Inflammatory macrophage treated with lipopolysaccharide for 4 hours (primary cell): ENCODE measurements at places on chromosomes 7 and 10.

- peak; percentile 4 for DNase-seq
Measured at GRCh38 chr7:85851571-85852193, 664.8 kb upstream of the SEMA3D start.

DNA sequence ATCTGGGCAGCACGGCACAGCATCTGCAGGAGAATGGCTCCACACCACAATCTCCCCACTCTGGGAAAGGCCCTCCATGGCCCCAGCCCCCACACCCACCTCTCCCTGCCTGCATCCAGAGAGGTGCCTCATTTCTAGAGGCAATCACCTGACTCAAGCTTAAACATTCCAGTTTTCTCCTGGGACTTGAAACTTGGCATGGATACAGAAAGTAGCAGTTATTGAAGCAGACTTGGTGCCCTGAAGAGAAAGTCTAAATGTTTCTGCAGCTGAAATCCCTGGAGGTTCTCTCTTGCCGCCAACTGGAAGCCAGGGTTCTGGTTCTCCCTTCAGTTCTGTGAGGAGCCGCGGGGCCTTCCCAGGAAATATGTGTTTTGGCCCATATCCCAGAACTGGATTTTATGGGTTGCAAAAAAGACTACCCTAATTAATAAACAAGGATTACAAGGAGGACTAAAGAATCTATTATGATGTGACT, 122.8 kb downstream of the SKIDA1 start:
- DNase-seq: no peak

- DNase-seq: peak; percentile 64
Measured at GRCh38 chr10:58299580-58299979, 30.6 kb downstream of the CISD1 start.

DNA sequence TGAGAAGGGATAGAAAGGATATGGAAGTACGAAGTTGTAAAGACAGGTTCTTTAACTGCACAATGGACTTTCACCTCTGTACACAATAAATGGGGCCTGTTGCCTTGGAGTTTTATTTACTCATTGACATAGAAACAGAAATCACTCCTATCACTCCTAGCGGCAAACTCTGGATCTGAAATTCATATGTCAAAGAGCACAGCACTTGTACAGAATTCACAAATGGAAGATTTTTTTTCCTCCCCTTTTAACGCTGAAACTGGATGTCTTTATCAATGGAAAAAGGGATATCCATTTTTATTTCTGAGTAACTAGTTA, 18.2 kb downstream of the NT5C3A start:
- DNase-seq: no peak

GRCh38 chr10:59917922-59918321, 11.6 kb upstream of the CCDC6 start:
- peak; percentile 37 for DNase-seq

DNA sequence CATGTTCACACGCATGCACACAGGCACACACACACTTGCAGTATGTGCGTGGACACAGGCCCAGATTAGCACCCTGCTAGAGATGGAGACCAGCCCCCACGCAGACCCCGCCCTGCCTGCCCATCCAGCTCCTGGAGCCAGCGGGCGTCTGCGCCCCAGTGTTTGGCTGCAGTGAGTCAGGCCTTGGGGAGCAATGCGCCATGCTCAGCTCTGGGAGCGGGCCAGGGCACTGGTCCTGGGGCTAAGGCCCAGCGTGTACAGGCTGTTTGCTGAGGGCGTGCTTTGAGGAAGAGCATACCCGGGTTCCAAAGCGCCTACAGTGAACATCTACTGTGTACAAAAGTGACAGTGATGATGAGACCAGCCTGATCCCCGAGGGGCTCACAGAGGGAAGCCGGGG, 16.0 kb upstream of the ELFN1 start:
- DNase-seq: no peak

DNA sequence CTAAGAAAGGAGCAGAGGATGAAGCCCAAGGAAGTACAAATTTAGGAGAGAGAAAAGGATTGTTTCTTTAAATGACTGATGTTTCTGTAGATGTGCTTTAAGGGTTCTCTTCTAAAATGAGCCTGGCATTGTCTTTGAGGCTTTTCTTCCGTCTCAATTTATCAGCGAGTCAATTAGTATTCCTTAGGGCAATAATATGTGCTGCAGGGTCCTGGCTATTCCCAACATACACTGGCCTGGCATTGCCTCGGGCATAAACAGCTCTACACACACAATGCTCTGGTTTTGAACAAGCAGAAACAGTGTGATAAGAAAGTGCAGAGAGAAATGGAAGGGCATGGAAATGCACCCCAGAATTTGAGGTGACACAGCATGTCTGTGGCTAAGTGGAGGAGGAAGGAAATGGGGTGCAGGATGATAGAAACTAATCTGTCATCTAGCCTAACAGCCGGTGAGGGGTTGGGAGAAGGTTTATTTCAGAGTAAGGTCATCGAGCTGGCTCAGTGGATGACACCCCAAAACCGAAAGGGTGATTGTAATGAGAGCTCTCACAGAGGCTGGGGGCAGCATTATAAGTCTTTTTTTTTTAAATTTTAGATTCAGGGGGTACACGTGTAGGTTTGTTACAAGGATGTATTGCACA, 67.5 kb upstream of the ARHGAP21 start:
- no peak for DNase-seq

- DNase-seq: no peak
Measured at GRCh38 chr10:111475720-111476119, 398.9 kb downstream of the ADRA2A start.

DNA sequence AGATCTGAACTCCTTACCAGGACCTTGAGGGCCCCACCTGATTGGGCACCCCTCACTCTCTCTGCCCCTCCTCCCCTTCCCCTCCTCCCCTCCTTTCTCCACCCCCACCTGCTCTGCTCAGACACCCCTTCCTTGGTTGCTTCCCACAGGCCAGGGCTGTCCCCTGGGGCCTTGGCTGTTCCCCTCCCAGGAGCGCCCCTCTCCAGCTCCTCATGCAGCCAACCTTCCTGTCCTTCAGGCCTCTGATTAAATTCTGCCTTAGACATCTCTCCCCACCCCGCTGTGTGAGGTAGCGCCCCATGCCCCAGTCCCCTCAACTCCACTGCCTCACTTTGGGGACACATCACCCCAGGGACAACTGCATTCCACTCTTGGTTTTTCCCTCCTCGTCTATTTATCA, 32.4 kb downstream of the HTRA1 start:
- no peak for DNase-seq

- no peak for DNase-seq
Measured at GRCh38 chr7:51785171-51785570, 468.6 kb upstream of the COBL start.

DNA sequence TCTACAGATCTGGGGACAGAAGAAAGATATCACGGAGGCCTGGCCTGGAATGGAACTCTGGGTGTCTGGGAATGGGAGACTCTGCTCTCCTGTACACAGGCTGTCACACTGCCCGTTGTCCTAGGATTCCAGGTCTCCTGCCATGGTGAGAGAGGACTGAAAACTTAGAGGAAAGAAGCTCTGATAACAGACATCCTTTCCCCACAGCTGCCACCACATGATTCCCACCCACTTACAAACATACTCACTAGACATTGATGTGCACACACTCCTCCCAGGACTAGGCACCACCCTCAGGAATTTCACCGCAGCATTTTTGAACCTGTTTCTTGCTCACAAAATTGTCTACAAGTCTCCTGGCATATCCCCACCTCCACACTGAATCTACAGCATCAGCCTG, 5.7 kb downstream of the ZNF92 start:
- DNase-seq: no peak

DNA sequence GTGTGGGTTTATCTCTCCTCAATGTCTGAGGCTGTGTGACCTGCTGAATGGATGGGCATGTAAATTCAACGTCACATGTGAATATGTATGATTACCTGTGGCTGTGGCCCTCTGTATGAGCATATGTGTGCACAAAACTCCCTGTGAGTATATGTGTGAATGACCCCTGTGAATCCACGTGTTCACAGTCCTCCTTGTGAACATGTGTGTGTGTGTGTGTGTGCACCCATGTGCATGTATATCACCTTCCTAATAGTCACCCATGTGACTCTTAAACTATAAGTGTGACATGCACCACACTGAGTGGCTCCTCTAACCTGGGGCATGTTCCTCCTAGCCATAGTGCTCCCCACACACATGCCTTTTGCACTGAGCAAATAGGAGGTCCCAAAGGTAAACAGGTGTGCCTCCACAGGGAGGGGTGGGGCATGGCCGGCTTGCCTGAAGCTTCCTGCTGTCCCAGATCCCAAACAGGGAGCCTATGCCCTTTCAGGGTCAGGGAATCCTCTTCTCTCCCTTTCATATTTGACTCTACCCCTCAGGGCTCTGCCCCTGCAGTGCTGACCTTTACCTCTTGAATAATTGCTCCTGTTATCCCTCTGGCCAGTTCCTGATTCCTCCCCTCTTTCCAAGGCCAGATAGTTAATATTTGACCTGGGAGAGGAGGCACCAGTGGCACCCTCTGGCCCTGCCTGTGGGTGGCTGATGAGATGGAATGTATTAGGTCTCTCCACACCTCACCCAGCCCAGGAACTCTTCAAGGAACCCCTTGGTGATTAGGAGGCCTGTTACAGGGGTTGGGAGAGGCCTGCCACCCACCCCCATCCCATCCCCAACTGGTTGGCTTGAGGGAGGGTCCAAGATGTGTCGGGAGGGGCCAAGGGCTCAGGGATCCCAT, 1.9 kb downstream of the SEMA4G start:
- DNase-seq: no peak

DNA sequence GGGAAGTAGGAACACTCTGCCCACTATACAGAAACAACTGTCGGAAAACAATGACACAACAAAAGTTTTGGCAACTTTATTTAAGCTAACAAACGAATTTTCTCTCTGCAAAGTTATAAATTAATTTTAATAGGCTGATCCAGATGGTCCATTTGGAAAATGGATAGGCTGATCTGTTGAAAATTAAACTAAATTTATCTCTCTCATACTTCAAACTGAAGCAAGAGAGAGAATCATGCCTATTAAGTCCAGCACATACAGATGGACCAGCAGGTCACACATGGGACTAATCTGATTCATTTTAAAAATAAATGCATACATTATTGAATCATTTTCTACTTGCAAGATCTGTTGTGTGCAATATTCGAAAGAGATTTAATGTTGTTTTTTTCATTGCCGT, 110.1 kb downstream of the BTRC start:
- no peak for DNase-seq

DNA sequence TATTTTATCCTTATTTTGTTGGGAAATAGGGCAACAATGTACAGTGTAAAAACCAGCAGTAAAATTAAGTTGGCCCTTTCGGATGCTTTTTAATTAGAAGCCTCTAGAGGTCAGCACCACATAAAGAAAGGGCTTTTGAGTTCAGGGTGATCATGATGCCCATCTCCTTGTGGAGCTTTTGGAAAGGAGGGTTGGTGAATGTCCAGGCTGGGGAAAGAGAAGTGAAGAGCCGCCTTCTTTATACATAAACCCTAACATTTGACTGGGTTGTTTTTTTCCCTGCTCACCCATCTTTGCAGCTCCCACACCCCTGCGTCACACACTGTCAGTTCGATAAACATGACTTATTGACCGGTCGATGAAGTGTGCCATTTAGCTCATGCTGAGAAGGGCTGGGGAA, 29.8 kb downstream of the MTURN start:
- DNase-seq: peak; percentile 86

GRCh38 chr10:11874568-11875493, 51.7 kb downstream of the PROSER2 start:
- DNase-seq: no peak

DNA sequence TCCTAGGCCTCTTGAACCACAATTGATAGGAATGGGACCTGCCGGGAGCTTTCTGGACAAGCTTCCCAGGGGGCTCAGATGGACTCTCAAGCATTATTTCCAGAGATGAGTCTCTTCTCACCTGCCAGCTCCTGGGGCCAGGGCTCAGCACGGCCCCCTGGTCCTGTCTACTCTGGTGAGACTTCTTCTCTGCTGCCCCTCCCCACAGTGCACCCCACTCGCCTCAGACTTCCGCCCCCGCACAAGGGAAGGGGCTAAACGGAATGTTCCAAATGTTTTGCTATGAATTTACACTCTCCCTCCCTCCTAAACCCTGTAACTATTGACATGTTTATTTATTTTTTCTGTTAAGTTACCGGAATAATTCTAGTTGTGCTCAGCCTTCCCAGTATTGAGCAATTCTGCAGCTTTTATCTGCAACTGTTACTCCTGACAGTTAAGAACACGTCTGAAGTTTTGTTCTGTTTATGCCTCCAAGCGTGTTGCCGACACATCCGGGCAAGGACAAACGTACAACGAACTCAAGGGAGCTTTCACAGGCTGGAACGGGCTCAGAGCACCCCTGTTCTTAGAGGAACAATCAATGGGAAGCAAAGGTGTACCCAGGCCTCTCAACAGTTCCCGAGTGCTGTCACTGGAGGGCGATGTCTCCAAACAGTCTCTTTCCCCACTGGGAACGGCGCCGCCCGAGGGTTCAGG, 55.2 kb downstream of the FHIP2A start:
- peak; percentile 50 for DNase-seq

DNA sequence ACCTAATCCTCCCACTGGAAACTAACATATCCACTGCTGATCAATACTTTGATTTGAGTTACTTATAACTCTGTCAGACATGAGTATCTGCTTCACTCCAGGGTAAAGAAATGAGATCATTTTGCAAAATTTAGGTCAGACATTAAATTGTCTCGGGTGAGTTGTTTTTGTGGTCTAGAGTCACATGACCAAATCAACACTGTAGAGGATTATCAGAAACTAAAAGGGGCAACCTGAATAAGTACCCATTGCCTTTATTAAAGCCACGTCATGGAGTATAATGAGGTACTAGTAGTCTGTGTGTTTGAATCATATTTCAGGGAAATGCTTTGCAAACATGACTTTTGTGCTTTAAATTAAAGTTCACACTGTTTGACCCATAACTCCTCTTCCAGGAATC, 107.7 kb upstream of the ADO start:
- DNase-seq: no peak

- DNase-seq: no peak
Measured at GRCh38 chr10:55311848-55312635, 511.0 kb upstream of the PCDH15 start.

DNA sequence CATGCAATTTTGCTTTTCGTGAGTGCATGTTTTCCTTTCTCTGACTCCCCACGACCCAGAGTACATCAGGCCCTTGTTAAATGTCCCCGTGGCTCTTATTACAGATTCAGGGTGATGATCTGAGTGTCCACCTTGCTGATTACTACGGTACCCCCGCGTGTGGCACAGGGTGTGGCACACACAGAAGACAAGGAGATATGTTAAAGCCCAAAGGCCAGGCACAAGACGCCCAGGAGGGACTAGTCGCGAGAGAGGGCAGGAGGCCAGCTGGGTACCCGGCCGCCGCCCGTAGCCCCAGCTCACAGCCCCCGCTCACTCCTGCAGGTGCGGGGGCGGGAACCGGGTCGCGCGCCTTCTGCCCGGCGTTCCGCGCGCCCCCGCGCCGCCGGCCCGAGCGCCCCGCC, 281 bp upstream of the EXOC6 start:
- DNase-seq: no peak

- peak; percentile 98 for DNase-seq
Measured at GRCh38 chr10:30999070-30999712, 32.5 kb downstream of the ZNF438 start.
